Stimulated activated CD8-positive, alpha-beta memory T cell treated with anti-CD3 and anti-CD28 coated beads, Interleukin-7, amount 100 ng/mL, for 1 hour (primary cell): ENCODE measurements at places on chromosomes 2 and 18.

DNA sequence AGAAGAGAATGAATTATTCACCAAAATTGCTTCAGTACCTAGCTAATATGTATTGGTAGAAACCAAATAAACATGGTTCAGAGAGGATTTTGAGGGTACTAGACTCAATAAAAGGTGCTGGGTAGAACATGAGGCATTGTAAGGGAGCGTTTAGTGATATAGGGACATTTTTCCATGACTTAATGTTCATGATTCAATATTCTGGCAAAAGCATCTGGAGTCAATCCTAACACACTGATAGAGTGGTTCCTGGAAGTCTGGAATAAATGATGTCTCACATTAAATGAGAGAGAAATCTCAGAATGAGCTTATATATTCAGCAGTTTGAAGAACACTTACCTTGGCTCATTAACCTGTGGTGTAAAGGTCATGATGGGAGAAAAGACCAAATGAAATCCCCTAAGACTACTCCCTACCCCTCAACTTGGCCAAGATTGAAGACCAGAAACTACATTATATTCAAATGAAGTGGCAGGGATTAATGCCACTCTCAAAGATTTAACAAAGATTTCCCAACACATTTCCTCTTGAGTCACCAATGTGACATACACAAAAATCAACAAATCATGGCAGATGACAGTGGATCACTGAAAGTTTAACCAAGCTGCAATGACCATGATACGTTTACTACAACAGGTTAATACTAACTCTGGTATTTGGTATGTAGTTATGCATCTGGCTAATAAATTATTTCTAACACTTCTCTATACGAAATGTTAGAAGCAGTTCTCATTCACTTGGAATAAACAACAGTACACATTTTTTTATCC, 309.5 kb downstream of the SATB2 start:
- no peak for DNase-seq

- no peak for DNase-seq
Measured at GRCh38 chr2:155825876-155826275, 506.6 kb downstream of the NR4A2 start.

DNA sequence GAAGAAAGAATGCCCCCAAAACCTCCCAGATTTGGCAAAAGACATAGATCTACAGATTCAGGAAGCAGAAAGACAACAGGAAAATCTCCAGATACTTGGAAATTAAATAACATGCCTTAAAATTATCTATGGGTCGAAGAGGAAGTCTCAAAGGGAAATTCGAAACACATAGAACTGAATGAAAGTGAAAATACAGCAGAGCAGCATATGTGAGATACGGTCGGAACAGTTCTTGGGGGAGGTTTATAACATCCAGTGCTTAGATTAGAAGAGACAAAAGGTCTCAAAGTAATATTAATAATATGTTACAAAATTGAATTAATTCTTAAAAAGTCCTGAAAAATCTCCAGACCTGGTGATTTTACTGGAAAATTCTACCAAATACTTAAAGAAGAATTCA, 14.3 kb downstream of the KCNG2 start:
- no peak for DNase-seq

DNA sequence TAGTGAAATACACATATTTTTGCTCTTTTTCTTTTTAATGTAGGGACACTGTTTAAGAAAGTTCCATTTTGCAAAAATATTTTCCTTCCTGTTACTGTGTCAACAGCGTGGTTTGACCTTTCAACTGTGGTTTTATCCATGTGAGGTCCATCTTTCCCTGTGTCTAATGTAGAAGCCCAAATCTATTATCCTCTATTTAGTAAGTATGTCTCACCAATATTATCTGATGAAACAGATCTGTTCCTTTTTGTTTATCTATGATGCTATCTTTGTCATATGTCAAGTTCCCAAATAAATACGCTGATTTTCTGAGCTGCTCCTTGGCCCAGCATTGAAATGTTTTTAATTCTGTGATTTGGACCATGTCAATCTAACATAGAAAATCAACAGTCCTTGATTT, 3.5 kb upstream of the ARHGAP15 start:
- DNase-seq = no peak

DNA sequence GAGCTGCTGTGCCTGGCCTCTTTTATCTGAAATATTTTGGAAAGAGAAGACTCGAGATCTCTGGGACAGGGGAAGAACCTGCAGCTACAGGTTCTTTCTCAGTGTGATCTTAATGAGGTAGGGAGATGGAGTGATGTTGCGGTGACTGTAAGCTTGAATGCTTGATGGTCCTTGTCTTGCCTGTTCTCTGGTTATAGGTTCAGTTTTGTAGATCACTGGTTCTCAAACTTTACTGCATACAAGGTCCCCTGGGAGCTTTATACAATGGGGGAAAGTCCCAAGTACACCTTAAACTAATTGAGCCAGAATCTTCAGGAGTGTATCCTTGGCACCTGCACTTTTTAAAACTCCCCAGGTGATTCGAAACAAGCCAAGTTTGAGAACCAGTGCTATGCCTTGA, 136.7 kb upstream of the CXCR4 start:
- no peak for DNase-seq

GRCh38 chr2:74374509-74375205, 5.5 kb downstream of the DCTN1 start:
- no peak for DNase-seq
